ENCODE measurements at places on chromosomes 4 and X. TPM values are rescaled to one million over a fixed set of nuclear protein-coding genes. Genes with fewer than 3 reads are reported as not detected.

- DNase-seq, result no peak
These were observed 168.5 kb upstream of the SH3RF1 start for GRCh38 chr4:169439244-169439643.

GRCh38 chr4:108292229-108292628, 123.5 kb upstream of the LEF1 start:
- no peak for DNase-seq

DNA sequence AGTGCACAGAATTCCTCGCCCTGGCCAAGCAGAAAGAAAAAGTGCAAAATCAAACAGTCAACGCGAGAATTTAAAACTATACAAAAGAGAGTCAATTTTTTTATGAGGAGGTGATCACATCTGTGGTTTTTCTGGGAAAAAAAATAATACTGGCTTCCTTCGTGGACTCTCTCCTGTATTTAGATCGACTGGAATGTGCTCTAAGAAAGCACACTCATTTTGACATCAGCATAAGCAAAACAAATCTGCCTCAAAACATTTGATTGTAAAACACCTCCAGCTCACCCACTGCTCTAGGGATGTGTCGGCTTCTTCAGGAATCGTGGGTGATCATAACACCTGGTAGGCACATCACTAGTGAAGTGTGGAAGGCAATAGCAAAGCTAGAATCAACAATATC, 417.4 kb upstream of the FAT1 start:
- DNase-seq, result no peak

- DNase-seq, result no peak
These were observed 36.7 kb upstream of the EFNB1 start for GRCh38 chrX:68792083-68792482.

- DNase-seq, result no peak
These were observed 39.8 kb upstream of the VCX3A start for GRCh38 chrX:6574762-6575161.

CTAG1A gene
- polyA plus RNA-seq, result not detected

FRMPD3 gene
- 0.42 TPM for polyA plus RNA-seq

CLGN gene
- polyA plus RNA-seq, result 3.8 TPM

Data from right renal pelvis (tissue), 4 donors.